ENCODE measurements at places on chromosomes 7 and 10. TPM values are rescaled to one million over a fixed set of nuclear protein-coding genes. Genes with fewer than 3 reads are reported as not detected.
A peak's percentile ranks its signal among the peaks of the same experiment; 100 is the strongest.

SHLD2 gene
- 11.2 TPM for total RNA-seq

STYXL1 gene
- 13.3 TPM for total RNA-seq

PANK1 gene
- 2.5 TPM for total RNA-seq

PKD1L1 gene
- total RNA-seq = 0.12 TPM

LRRD1 gene
- total RNA-seq = not detected

PNLIPRP3 gene
- not detected for total RNA-seq

GRID1 gene
- 1.1 TPM for total RNA-seq

ECHDC3 gene
- total RNA-seq = 15.7 TPM

LFNG gene
- 66.1 TPM for total RNA-seq

GDF10 gene
- total RNA-seq = 13.2 TPM

ERV3-1 gene
- total RNA-seq = 4.6 TPM

UCN3 gene
- total RNA-seq = 0.69 TPM

LUC7L2 gene
- total RNA-seq = 33.3 TPM

CCDC3 gene
- 0.94 TPM for total RNA-seq

SLC13A1 gene
- total RNA-seq = 0.13 TPM

YAE1 gene
- 8.4 TPM for total RNA-seq

TWIST1 gene
- total RNA-seq = not detected

FKBP6 gene
- not detected for total RNA-seq

FXYD4 gene
- not detected for total RNA-seq

- DNase-seq = no peak
Observed at GRCh38 chr10:60803865-60804264, 25.6 kb downstream of the CDK1 start.

DNA sequence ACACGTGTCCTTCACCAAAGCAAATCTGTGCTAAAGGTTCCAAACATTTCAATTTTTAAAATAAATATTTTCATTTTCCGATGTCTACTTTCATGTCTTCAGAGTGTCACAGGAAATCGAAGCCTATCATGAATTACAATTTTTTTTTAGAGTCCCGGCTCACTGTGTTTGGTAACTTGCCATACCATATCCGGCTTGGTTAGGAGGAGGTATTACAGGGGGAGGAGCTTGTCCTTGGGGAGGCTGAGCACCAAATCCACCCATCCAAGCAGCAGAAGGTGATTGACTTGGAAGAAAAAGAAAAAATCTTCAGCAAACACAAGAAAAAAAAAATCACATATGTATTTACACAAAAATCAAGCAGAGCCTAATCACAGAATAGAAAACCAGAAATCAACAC lies 21.3 kb downstream of the TIAL1 start:
- no peak for DNase-seq

- DNase-seq = no peak
Observed at GRCh38 chr10:43816351-43817321, 168.0 kb upstream of the ZNF32 start.

GRCh38 chr10:62250594-62251198 lies 17.9 kb downstream of the RTKN2 start:
- DNase-seq = no peak

GRCh38 chr10:67853512-67853911 lies 15.5 kb upstream of the DNAJC12 start:
- DNase-seq = no peak

DNA sequence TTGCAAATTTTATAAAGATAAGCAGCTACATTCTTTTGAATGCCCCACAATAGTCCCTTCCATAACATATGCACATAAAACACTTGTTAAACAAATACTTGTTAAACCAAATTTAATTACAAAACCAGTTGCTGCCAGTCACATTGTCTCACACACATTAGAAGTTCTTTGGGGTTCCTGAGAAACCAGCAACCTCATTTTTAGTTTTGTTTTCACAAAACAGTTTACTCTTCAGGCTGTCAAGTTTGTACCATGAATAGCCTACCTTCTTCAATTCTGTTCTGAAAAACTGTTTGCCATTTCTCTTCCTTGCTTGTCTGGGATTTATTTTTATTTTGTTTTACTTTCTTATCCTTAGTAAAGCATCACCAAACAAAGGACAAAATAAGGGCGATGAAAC lies 176.5 kb upstream of the PHF14 start:
- no peak for DNase-seq

- DNase-seq = no peak
Observed at GRCh38 chr10:12644380-12645144, 295.2 kb downstream of the CAMK1D start.

GRCh38 chr7:21912931-21913780 lies 32.5 kb downstream of the CDCA7L start:
- no peak for DNase-seq

DNA sequence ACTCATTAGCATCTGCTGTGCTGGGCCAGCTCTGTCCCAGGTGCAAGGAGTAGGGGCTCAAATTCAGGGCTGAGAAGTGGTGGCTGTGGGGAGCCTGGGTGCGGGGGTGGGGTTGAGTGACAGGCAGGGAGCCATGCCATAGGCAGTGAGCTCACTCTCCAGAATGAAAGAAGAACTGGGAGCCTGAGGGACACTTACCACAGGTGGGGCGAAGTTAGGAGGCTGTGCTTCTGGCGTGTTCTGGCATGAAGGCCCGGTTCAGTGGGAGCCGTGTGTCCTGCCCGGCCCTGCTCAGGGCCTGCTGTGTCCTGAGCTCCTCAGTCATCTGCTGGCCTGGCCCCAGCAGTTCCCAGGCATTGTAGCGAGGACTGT lies 62.5 kb downstream of the MKI67 start:
- no peak for DNase-seq

DNA sequence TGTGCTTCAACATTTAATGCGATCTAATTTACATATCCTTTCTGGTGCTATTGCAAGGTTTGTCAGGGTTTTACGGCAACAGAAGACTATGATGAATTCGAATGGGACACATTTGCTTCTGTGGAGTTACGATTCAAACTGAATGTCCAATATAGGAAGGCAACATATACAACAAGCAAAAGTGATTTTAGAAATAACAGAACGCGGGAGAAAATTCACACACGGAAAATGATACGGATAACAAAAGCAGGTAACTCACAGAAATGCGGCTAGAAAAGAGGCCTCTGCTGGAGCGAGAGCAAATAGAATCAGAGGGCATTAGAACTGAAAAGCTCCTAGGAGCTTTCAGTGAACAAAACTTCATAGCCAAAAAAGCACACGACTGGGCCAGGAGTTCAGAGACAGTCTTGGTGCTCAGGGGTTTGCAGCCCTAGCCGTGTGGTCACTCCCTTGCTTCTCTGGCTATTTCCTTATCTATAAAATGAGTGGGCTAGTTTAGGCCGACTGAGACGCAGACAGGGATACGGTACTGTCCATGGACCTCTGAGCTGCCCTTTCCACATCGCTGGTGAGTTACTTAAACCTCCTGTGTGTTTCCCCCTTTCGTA lies 557 bp upstream of the TAX1BP1 start:
- DNase-seq = no peak

- DNase-seq = no peak
Observed at GRCh38 chr7:137342265-137342664, 1.3 kb downstream of the PTN start.

DNA sequence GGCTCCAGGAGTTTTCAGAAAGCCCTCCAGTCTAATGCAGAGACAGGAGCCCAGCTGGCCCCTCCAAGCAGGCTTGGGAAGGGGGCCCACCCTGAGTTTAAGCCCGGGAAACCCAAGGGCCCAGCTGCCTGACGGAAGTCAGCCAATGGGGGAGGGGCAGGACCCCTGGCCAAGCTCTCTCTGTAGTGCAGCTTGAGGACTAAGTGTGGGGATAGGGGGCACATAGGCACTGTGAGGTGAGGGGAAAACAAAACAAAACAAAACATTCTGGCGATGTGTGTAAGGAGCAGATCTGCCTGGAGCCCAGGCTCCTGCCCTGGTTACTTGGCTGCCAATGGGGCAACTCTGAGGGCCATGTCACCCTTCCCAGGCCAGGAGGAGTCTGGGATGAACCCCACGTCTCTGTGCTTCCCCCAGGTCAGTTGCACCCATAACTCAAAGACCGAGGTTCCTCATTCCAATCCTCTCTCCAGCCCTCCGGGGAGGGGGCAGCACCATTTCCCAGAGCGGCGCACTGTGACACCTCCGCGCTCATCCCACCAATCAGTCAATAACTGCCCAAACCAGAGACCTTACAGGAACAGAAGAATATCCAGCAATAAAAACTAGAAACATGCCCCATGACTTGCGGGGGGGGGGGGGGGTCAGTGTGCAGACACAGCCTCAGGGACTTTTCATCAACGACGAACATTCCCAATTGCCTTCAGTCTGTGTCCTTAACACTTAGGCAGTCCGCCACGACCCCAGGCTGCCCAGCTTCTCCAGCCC lies 1.7 kb downstream of the CXCL12 start:
- no peak for DNase-seq

DNA sequence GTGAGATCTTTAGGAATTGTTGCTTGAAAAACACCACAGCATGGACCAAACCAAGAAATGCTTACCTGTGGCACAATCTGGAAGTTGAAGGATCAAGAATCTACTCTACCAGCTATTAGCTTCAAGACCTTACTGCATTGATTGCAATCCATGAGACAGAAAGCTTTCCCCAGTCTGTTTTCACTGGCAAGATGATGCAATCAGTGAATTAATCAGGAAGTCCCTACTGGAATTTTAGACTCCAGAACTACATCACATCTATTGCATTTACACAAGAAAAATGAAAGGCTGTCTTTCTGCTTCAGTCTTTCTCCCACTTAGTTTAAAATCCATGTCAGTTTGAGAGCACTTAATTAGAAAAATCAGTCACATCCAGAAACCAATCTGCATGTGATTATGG lies 191.7 kb downstream of the TFEC start:
- DNase-seq = no peak

DNA sequence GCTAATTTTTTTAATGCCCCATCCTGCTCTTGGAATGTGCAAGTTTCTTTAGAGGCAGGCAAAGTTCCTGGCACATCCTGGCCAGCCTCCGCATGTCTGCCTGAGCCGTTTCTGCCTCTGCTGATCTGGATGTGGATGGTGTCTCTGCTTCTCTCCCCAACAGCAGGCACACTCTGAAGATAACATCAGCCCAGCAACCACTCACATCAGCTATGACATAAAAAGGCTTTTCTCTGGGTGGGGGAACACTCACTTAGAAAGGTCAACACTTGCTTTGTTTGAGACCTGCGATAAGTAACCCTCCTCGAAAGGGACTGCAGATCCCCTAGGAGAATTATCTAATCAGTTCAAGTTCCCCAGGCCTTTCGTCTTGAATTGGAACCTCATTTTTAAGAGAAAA lies 142.9 kb downstream of the FGFR2 start:
- DNase-seq = no peak

- DNase-seq = no peak
Observed at GRCh38 chr10:75441682-75442081, 10.3 kb downstream of the LRMDA start.

DNA sequence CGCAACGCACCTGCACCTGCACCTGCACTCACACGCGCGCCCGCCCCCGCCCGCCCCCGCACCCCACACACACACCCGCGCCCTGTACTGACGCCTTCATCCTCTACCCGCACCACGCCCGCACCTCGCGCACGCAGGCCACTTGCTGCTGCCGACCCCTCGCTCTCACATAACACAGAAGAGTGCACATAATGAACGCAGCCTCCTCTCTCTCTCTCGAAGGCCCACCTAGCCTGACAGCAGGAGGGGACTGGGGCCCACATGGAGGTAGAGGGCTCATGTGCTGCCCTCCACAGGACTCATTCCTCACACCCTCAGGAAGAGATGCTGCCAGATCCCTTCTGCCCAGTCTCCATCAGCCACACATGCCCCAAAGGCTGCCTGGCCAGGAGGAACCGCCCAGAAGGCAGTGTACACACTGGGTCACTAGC lies 432 bp upstream of the CAMK2B start:
- no peak for DNase-seq

DNA sequence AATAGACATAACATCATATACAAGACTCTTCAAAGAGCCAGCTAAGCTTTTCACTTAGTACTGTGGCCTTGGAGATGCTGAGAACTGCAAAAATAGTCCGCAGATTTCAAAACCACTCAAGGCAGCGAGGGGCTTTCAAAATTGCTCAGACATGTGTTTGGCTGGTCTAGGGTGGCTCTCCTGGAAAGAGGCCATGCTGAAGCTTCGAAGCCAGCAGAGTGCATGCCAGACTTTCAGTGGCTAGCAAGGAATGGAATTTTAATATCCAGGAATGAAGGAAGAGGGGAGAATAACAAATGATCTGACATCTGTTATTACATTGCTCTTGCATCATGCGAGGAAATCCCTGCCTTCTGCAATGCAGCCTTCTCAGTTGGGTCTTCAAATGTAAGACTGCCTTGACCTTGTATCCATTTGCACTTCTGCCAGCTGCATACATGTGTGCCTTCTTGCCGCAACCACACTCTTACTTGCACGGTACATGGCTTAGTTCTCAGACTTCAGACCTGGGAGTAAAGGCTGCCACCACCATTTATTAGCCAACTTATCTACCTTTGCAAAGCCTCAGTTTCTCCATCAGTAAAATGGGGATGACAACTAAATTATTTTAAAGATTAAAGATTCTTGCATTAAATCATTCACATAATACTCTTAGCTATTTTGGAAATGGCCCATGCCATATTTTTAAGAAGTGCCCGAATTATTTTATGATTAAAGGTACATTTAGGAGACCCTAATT lies 55.9 kb downstream of the ITIH5 start:
- DNase-seq = peak; percentile 8

- DNase-seq = no peak
Observed at GRCh38 chr7:107213193-107213788, 44.5 kb downstream of the HBP1 start.

DNA sequence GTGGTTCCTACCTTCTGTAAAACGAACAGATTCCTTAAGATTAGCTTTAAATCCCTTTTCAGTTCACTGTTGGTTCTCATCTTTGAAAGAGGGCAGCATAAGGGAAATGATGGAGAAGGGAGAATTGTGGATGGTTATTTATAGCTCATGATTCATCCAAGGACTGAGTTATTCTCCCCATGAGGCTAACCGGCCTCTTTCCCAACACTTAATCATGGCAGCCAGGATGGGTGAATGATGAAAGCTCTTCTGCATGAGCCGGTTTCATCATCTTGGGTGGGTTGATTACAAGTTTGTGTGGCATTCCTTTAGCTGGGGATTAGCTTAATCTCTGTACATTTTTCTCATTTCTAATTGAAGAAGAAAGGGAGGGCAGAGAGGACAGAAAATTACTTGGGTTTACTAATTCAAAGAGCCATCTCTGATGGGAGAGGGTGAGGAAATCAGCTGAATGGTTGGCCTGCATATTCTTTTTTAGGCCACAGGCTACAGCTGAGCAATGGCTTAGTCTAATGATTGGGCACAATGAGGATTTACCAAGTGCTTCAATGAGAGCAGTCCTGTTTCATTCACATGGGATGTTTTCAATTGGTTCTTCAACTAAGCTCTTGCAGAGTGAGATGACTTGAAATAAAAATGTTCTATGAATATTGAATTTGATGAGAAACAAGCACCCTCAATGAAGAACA lies 250.0 kb downstream of the BMPER start:
- DNase-seq = no peak

- no peak for DNase-seq
Observed at GRCh38 chr10:26046073-26046700, 112.2 kb downstream of the MYO3A start.

DNA sequence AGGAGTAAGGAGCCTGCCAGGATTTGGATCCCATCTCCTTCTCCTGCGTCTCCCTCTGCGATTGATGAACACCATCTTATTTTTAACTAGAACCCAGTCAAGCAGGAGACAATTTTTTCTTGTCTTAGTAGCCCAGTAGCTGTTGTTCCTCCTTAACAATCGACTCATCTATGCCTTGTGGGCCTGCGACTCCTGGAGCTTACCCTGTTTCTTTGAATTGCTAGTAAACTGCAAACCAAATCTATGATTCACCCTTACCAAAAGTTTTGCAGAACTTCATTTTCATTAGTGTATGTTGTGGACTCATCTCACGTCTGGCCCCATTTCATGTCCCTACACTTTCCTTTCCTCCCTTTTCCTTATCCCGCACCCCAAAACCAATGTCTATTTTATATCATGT lies 37.7 kb downstream of the TRIL start:
- no peak for DNase-seq
